A549 (cell line): ENCODE measurements at places on chromosomes 7 and 10.

DNA sequence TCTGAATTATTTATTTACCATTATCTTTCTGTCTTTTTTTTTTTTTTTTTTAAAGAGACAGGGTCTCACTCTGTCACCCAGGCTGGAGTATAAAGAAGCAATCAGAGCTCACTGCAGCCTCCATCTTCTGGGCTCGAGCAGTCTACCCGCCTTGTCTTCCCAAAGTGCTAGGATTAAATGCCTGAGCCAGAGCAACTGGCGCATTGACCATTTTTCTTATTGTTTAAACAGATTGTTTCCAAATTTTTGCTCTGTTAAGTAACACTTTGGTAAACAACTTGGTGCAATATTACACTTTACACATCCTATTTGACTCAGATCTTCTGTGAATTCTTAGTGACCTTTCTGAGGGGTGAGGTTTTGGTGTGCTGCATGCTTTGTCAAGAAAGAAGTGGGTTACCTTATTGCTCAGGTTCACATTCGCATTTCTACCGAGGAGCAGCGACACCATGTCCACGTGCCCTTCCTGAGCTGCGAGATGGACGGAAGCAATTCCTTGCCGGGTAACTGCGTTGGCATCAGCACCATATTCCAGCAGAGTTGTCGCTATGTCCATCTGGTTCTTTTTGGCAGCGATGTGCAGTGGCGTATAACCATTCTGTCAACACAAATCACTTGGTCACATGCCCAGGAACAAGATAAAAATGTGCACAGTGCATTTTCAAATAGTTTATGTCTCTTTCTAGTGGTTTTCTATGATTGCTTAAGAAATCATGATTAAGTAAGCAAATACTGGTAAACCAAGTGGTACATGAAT lies 203.2 kb downstream of the ANK3 start:
- DNase-seq: peak; percentile 54

DNA sequence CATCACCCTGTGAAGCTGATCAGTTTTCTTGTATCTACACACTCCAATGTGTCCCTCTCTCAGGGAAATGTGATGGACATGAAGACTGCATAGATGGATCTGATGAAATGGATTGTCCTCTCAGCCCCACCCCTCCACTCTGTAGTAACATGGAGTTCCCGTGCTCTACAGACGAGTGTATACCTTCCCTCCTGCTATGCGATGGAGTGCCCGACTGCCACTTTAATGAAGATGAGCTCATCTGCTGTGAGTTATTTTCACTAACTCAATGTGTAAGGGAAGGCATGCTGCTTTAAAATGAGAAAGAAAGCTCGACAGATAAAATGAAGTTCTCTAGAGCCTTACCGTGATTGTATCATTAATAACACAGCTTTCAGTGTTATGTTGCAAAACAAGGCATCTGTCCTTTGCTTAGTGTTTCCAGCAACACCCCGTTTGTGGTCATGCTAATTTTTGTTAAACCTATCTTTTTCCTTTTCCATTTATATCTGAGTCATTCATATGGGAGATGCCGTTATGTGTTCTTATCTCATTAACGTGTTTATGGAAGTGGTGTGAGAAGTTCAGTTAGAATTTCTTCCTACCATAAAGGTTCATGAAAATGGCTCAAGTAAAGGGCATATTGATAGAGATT lies 220.9 kb upstream of the PLXDC2 start:
- no peak for DNase-seq

GRCh38 chr10:78568620-78569019 lies 500.1 kb upstream of the ZMIZ1 start:
- no peak for DNase-seq

DNA sequence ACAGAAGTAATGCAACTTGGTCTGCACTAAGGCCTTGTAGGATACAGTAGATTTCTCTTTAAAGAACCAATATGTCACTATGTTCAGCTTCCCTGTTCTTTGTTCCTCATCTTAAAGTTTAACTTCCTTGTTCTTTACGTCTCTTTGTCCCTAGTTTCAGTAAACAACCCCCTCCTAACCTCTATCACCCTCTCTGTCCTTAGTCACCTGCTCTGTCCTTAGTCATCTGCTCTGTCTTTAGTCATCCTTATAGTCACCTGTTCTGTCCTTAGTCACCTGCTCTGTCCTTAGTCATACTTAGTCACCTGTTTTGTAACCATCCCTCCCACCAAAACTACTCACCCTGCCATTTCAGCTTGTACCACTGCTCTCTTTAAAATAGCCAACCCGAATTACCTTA lies 144.6 kb upstream of the TMEM106B start:
- no peak for DNase-seq

DNA sequence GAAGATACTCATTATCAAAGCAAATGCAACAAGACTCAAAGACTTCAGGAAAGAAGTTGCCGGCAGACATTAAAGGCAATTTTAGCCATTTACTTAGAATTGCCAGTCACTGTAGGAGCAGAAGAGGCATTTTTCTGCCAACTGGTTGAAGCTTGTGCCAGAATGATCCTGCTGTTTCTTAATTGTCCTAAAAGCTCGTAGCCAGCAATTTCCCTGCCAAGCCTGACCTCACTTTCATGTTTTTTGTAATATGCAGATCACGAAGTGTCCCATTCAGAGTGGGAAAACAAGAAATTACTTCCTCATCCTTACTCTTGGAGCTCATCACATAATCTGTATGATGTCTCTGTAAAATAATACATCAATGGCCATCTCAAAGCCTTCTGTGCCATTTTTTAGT lies 130.9 kb upstream of the ANKRD1 start:
- DNase-seq: no peak

GRCh38 chr7:27240015-27240731 lies 2.4 kb upstream of the EVX1 start:
- no peak for DNase-seq

- no peak for DNase-seq
Measured at GRCh38 chr7:159227433-159227832, 82.8 kb upstream of the VIPR2 start.

DNA sequence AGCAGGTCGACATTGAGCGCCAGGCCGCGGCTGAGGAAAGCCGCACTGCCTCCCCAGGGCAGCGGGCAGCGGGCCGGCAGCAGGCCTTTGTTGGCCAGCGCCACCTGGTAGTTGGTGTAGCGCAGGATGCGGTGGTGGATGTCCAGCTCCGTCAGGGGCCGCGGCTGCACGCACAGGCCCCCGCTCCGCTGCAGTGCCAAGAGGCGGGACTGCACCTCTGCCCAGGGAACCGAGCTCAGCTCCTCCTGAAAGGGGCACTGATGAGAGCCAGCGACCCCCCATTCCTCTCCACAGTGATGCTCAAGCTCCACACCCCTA lies 5.2 kb downstream of the ATG9B start:
- DNase-seq: no peak

- no peak for DNase-seq
Measured at GRCh38 chr7:72445580-72445979, 33.4 kb upstream of the CALN1 start.

- no peak for DNase-seq
Measured at GRCh38 chr7:1972744-1973143, 260.0 kb downstream of the MAD1L1 start.

DNA sequence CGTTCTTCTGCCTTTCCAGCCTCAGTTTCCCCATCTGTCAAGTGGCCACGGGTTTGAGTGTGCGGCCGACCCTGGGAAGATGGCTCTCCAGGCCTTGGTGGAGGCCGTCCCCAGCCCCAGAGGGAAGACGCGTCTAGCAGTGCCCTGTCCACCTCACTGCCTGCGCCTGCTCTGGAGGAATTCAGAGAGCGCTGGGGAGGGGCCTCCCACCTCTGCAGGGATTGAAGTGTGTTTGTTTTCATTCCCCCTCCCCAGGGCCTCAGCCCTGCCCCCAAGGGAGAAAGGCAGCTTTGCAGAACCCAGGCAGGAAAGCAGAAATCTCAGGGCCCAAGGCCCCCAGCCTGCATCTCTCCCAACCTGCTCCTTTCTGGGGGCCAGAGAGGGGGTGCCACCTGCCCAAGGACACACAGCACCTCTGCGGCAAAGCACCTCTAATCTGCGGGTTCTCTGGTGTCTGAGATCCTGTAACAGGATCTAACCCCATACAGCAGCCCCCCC lies 91.0 kb downstream of the MICALL2 start:
- no peak for DNase-seq

- no peak for DNase-seq
Measured at GRCh38 chr7:71465741-71466189, 333.8 kb downstream of the GALNT17 start.

DNA sequence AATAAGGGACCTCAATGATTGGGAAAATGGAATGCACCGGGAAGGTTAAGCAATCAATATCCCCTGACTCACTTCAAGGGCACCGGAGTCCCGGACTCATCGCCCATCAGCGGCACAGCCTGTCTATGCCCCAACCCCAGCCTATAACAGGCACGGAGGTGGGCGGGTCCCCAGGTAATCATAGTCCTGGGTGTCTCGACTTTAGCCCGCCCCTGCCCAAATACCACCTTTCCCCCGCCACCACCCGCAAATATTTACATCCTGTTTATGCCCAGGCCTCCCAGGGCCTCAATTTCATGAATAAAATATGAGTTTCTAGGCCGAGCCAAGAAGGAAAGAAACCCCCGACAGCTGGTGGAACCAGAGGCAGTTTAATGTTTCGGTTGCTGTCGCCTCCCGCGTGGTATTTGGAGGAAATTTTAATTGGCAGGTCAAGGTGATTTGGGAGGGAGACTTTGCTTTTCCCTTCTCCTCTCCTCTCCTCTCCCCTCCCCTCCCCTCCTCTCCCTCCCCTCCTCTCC lies 15.6 kb upstream of the RFC2 start:
- peak; percentile 70 for DNase-seq

GRCh38 chr10:130871406-130871805 lies 440.1 kb downstream of the TCERG1L start:
- DNase-seq: no peak

- no peak for DNase-seq
Measured at GRCh38 chr7:85160223-85160622, 26.6 kb downstream of the SEMA3D start.

DNA sequence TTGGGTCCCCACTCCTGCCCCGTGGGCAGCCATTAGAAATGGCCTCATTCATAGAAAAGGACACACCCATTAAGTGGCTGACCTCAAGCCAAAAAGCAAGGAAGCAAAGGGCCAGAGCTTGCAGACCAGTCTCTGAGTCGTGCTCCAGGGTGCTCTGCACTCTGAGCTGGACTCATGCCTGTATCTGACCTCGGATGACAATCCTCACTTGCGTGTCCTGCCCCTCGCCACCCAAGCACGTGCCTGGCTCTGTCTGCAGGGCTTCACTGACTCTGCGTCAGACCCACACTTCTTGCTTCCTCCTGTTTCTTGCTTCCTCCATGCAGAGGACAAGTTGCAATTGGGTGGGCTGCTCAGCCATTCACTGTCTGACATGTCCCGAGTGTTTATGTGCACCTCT lies 138.8 kb downstream of the OAT start:
- DNase-seq: no peak

- no peak for DNase-seq
Measured at GRCh38 chr10:7506571-7506970, 95.7 kb upstream of the SFMBT2 start.

DNA sequence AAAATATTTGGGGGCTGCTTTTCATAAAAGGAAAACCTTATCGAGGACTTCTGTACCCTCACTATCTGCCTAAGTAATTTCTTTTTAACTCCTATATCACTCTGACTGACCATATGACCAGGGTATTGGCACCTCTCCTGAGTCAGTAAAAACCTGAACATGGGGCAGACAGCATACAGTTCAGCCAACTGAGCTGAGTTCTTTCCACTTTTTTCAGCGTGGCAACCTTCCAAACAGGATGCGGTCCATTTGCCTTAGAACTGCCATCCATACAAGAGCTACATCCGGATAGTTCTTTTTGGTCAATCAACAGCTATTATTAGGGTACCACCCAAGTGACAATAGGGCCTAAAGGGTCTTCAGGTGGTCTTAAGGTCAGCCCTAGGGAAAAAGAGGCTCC lies 122.6 kb downstream of the MARCHF5 start:
- DNase-seq: no peak

- no peak for DNase-seq
Measured at GRCh38 chr10:88541116-88541626, 41.9 kb downstream of the RNLS start.

- DNase-seq: no peak
Measured at GRCh38 chr7:111018447-111018846, 72.5 kb upstream of the LRRN3 start.

DNA sequence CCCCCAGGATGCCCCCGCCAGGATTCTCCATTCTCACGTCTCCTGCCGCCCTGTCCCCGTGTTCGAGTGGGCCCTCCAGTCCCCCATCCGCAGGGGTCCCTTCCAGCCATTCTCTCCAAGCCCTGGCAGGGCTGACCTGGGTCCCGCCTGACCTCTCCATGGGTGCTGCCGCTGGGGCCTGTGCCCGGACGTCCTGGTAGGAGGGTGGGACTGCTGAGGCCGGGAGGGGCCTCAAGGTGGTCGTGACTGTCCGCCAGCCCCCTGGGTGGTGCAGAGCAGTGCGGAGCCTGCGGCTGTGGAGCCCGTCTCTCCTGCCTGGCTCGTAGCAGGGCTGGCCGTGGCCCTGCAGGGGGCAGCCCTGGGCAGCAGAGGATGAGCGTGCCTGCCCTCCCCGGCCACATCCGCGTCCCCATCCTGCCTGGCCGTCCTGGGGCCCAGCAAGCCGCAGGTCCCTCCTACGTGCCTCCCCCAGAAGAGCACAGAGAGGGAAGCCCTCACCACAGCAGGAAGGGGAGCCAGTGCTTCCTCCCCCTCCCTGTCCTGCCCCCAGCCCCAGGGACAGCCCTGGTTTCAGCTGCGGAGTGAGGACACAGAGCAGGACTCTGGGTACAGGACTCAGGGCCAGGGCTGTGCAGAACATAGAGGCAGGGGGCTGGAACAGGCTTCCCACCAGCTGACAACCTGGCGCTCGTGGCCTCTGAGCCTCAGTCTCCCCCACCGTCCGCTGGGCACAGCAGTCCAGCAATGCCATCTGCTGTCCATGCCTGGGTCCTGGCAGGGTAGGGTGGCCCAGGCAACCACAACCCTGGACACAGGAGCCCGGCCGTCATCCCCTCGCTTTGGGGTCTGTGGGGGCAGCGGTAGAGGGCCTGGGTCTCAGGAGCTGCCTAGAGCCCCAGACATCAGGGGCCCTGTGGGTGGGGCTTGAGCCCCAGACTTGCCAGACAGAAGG lies 1.5 kb upstream of the GRIFIN start:
- DNase-seq: peak; percentile 93

GRCh38 chr10:46097576-46098317 lies 51.7 kb upstream of the MSMB start:
- DNase-seq: no peak

GRCh38 chr7:88357781-88358525 lies 51.3 kb upstream of the STEAP4 start:
- DNase-seq: no peak

DNA sequence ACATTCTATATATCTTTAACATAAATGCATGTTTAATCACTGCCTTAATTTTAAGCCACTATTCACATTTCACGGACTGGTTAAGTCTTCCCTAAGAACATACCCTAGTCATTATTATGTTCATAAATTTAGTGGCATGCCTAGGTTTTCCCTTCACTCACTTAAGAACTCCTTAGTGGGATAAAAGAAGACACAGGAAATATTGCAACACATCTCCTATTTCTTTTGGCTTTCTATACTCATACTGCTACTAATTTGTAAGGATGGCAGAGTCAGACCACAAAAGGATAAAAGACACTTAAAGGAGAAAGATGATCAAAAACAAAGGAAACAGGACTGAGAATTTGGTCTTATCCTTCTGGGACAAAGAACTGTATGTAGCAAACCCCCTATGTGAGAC lies 951.4 kb downstream of the SORCS3 start:
- DNase-seq: no peak
